ENCODE measurements at places on chromosomes 1 and 21. TPM values are rescaled to one million over a fixed set of nuclear protein-coding genes. Genes with fewer than 3 reads are reported as not detected.

The AIRE gene
- total RNA-seq: 0.11 TPM

GRCh38 chr1:45669859-45670655 is 16.3 kb downstream of the GPBP1L1 start:
- DNase-seq: no peak

The CPTP gene
- total RNA-seq: 6.1 TPM

DNA sequence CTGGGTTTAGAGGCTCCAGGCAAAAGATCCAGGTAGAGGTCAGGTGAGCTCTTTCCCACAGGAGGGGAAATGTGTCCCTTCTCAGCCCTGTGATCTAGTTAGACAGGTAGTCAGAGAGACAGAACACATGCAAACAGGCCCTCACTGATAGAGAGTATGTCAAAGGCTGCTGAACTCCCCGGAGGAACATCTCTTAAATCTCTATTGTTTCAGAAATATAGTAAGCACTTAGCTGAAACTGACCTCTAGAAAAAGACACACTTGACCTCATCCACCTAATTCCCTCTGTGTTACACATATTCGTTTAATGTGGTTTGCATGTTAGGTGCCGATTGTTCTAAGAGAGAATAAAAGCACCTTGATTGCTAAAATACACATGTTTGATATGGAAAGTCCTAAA is 23.3 kb downstream of the SUSD4 start:
- DNase-seq: no peak

DNA sequence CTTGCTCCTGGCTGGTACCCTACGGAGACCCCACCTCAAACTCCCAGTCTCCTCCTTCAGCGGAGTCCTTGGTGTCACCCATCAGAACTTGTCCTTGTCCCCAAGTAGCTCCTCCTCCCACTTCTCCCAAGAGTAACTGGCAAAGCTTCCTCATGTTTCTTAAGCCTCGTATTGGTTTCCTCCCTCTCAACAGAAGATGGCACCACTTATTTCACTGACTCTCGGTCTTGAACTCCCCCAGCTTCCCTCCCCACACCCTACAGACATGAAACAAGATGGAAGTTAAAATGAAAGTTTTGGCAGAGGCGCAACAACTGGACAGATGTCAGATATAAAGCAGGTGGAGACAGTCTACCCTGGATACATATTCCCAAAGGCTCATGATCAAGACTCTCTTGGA is 13.4 kb downstream of the RAB7B start:
- no peak for DNase-seq

The ZNF593 gene
- 6.8 TPM for total RNA-seq

The AMY1A gene
- not detected for total RNA-seq

The CRYBG2 gene
- 1.5 TPM for total RNA-seq

Measured in urinary bladder (tissue), 4 donors.